ENCODE measurements at places on chromosomes 6 and 20. TPM values are rescaled to one million over a fixed set of nuclear protein-coding genes. Genes with fewer than 3 reads are reported as not detected.

The TTK gene
- total RNA-seq: 4.3 TPM

The RGS17 gene
- 1.6 TPM for total RNA-seq

The CDS2 gene
- total RNA-seq: 61.8 TPM

The LPIN3 gene
- 30.4 TPM for total RNA-seq

The HLA-DQB1 gene
- 3.0 TPM for total RNA-seq

The ZC3H12D gene
- 1.5 TPM for total RNA-seq

The ZSCAN12 gene
- 10.2 TPM for total RNA-seq

The KCNQ2 gene
- total RNA-seq: 35.6 TPM

- no peak for DNase-seq
Observed at GRCh38 chr6:118353564-118353963, 194.5 kb upstream of the PLN start.

DNA sequence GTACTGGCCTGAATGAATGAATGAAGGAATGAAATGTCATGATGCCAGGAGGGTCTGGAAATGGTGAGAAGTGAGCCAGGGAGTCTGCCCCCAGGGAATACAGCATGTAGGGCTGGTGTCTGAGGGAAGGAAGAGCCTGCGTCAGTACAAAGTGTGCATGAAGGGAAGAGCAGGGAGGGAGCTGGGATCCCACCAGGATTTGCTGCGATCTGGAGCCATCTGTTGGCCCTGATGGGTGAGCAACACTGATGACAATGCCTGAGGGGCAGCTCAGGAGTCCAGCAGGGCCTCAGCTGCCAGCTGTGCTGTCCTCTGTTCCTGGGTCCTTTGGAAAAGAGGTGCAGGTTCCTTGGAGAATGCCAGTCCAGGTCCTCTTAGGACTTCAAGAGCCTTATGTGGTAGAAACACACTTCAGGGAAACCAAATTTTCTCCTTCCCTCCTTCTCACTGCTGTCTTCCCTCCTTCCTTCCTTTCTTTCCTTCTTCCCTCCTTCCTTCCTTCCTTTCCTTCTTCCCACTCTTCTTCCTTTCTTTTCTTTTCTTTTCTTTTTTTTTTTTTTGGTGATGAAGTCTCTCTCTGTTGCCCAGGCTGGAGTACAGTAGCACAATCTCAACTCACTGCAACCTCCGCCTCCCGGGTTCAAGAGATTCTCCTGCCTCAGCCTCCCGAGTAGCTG lies 11.5 kb downstream of the BPI start:
- DNase-seq: no peak

- no peak for DNase-seq
Observed at GRCh38 chr6:132341646-132342045, 59.6 kb downstream of the MOXD1 start.

DNA sequence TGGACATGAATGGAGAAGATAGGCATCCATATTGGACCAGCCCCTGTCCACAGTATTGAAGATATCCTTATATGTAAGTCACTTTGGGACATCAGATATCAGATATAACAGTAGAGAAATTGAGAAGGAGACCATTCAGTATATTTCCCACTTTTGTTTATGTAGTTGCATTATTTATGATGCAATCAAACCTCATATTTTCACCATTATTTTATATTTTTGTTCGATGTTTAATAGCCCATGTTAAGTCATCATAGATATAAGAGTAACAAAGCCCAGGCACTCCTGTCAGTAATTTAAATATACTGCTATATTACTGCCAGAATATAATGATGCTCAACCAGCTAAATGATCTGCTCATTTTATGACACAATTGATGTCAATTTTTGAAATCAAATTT lies 744.5 kb upstream of the EPHA7 start:
- no peak for DNase-seq

DNA sequence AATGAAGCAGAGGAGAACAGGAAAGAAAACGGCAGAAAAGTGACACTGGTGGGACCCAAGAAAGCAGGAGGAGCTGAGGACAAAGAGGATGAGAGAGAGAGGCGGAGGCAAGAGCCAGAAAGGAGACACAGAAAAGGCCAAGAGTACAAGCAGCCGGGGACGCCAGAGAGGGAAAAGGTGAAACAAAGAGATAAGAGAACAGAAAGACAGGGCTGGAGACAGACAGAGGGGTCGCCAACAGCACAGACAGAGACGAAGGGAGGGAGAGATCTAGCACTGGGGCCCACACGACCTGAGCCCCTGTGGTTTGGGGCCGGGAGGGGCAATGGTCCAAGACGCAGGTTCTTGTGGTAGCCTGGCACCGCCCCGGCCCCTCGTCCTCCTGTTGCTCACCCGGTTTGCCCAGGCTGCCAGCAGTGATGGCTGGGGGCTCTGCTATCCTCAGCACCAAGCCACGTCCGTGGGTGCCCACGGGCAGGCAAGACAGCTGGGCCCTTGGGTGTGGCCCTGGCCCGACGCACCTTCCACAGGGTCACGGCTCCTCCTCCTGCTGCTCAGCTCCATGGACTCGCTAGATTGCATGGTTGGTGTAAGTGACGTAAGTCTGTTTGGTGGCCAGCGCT lies 123.5 kb downstream of the GRM4 start:
- no peak for DNase-seq

GRCh38 chr6:35443341-35444030 lies 8.7 kb upstream of the FANCE start:
- DNase-seq: no peak

DNA sequence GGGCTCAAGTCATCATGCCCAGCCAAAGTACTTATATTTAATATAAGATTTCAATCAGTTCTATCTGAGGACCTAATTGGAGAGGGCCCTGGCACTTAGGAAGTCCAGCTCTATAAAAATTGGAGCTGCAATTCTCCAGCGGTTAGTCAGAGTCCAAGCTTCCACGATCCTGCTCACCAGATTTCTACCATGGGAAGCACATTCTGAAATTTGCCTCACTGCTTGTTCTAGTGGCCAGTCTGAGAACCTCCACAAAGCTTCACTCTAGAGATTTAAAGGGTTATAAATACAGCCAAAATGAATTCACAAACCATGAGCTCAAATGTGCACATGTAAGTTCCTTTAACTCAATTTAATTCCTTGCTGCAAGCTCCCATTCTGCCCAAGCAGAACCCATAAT lies 33.5 kb downstream of the PNLDC1 start:
- no peak for DNase-seq

DNA sequence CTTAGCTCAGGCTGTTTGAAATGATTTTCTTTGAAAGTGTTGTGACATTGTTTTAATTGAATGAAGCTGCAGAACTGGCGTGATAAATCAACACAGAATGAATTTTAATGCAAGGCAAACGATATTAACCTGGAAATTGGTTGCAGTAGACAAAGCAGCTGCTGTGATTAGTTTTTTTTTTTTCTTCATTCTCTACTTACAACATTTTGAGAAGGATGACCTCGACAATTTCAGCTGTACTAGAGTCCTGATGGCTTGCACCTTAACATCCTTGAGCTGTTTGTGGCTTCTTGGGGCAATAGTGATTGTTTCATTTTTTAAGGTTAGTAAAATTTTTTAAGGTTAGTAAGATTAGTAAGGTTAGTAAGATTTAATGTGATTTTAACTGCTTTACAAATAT lies 54.2 kb downstream of the QKI start:
- DNase-seq: no peak

GRCh38 chr20:47704746-47705496 lies 80.4 kb downstream of the SULF2 start:
- DNase-seq: no peak

DNA sequence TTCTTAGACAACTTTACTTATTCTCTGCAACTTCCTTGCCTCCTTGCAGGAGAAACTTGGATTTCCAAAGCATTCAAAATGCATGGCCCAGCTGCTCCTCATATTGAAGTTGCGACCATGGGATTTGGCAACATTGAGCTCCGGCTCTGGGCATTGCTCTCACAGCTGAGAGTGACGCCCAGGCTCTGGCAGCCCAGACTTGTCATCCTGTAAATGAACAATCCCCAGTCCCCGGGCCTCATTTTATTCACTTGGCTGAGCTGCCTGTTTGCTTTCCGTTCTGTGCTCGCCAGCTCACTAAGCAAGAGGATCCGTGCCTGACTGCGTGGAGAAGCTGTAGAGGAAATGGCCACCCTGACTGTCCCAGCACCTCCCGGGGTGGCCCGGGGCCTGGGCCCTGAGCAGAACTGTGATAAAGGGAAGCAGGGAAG lies 119.5 kb upstream of the CD93 start:
- DNase-seq: peak; percentile 92

GRCh38 chr6:111358454-111358853 lies 124.6 kb downstream of the REV3L start:
- no peak for DNase-seq

- DNase-seq: no peak
Observed at GRCh38 chr20:41118632-41119031, 18.7 kb upstream of the PLCG1 start.

- peak; percentile 64 for DNase-seq
Observed at GRCh38 chr6:122839472-122839871, 50.4 kb downstream of the SMPDL3A start.

DNA sequence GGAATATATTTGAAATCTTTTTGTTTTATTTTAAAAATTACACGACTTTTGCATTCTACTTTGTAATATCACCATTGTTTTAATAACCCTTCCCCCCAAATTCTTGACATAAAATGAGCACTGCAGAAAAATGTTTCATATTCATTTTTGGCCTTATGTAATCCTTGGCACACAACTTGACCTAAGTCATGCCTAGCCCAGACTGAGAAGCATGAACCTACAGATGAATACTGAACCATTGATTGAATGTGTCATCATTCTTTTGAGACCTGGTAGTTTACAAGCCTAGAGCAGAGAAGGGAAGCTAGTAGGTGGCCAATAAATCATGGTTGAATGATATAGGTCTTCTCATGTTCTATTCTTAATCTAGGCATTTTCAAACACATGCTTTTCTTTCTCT lies 89.4 kb upstream of the EDN1 start:
- DNase-seq: no peak

GRCh38 chr6:158818581-158819212 lies 471 bp downstream of the EZR start:
- peak; percentile 45 for DNase-seq

GRCh38 chr6:24520929-24521546 lies 26.3 kb downstream of the ALDH5A1 start:
- peak; percentile 26 for DNase-seq

DNA sequence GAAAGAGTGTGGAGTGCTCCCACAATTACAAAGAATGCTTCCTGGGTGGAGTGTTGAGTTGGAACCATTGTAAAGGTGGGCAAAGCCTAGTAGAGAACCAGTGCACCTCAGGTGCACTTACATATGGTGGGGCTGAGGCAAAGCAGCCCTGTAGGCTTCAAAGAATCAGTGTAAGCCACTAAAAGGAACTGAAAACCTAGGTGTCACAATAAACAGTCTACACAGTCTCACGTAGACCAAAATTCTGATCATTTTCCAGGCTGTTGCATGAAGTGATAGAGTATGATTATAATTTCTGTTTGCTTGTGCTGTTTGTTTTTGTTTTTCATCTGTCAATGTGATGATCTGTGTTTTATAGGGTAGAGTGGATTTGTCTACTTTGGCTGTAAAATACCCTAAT lies 2.8 kb downstream of the ABT1 start:
- DNase-seq: no peak

DNA sequence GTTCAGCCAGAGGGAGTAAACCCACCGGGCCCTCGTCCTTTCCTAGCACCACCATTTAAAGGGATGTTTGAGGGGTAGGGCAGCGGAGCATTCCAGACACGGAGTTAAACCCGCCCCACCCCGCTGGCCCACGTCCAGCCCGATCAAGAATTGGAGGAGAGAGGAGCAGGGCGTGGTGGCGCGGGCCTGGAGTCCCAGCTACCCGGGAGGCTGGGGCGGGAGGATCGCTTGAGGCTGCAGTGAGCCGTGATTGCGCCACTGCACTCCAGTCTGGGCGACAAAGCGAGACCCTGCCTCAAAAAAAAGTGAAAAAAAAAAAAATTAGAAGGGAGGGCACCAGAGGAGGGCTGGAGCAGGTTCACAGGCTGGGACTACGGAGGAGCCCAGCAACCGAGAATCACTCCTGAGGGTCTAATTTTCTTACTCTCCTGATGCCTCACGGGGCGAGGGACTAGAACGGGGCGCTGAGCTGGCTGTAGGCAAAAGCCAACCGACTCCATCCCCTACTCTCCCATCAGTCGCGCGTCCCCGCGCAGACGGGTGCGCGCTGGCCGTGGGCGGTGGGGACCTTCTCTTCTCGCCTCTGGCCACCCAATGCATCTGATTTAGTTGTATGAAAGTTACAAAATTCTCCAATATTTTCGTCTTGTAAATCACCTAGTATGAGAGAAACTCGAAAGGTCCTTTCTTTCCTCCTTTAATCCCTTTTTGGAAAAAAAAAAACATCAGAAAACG lies 6.1 kb upstream of the HSPA1B start:
- DNase-seq: peak; percentile 59

GRCh38 chr6:83381949-83382348 lies 48.9 kb downstream of the ME1 start:
- no peak for DNase-seq

DNA sequence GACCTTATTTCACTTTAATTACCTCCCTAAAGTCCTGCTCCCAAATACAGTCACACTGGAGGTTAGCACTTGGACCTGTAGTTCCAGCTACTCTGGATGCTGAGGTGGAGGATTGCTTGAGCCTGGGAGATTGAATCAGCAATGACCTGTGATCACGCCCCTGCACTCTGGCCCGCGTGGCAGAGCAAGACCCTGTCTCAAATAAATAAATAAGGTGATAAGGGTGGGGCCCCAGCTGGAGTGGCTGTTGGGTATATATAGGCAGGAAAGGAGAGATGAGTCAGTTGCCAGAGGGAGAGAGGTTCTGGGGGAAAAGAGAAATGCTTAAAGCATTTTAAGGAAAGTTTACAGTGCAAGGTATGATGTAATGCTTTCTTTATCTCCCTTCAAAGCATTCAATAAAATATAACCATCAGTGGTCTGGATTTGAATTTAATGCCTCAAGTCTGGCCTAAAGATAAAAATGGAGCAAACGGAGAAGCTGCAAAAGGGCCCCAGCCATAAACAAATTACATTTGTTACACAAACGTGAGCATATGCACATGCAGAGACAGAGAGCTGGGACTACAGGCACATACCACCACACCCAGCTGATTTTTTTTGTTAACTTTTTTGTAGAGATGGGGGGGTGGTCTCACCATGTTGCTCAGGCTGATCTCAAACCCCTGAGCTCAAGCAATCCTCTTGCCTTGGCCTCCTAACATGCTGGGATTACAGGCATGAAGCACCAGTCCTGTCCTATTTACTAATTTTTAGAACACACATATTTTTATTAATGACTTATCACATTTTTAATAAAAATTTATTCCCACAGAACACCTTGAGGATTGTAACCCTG lies 6.1 kb upstream of the PM20D2 start:
- DNase-seq: no peak
